ENCODE measurements at places on chromosomes 11 and 22.
A peak's percentile ranks its signal among the peaks of the same experiment; 100 is the strongest.

DNA sequence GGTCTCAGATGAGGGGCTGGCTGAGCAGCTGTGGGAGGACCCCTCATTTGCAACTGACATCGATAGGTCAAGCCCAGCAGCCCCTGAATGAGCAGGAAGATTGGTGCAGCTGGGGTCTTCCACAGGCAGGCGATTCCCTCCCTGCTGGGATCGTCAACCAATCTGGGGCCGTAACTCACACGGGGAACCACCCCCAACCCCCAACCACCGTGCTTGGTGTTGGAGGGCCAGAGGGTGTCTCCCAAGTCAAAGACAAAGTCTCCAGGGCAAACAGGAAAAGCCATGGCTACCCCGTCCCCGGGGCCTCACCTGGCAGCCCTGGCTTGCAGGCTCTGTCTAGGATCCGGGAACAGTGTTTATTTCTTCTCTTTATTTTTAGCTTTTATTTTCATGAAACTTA is 26.9 kb upstream of the SCUBE1 start:
- DNase-seq: no peak

- DNase-seq: peak; percentile 5
These were observed 157.9 kb upstream of the CARD18 start for GRCh38 chr11:105297463-105297862.

GRCh38 chr11:98736833-98737232 is 283.9 kb upstream of the CNTN5 start:
- DNase-seq: no peak

DNA sequence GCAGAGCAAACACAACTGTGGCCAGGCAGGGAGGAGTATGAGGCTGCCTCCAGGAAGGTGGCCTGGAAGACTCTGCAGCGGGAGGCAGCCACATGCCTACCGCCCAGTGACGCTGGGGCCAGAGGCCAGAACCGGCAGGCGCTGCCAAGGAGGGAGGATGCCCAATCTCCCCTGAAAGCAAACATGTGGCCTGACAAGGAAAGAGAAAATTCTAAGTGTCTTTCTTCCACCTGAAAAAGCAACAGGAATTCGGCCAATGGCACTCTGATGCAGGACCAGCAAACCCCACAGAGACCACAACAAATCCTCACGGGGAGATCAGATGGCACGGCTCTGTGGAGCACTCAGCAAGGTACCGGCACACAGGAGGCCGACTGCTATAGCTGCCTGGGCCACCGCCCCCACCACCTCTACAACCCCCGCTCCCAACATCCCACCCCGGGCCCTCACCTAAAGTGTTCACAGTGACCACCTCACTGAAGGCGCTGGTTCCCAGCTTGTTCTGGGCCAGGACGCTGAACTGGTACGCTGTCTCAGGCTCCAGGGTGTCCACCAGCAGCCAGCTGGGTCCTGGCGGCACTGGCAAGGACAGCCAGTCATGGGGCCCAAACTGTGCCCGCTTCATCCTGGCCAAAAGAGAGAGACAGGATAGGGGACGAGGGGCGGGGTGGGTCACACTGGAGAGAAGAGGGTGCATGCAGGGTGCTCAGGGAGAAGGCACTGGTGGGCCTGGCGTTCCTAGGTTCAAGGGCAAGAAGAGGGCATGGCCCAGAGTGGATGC is 30.1 kb downstream of the IGSF9B start:
- DNase-seq: no peak

DNA sequence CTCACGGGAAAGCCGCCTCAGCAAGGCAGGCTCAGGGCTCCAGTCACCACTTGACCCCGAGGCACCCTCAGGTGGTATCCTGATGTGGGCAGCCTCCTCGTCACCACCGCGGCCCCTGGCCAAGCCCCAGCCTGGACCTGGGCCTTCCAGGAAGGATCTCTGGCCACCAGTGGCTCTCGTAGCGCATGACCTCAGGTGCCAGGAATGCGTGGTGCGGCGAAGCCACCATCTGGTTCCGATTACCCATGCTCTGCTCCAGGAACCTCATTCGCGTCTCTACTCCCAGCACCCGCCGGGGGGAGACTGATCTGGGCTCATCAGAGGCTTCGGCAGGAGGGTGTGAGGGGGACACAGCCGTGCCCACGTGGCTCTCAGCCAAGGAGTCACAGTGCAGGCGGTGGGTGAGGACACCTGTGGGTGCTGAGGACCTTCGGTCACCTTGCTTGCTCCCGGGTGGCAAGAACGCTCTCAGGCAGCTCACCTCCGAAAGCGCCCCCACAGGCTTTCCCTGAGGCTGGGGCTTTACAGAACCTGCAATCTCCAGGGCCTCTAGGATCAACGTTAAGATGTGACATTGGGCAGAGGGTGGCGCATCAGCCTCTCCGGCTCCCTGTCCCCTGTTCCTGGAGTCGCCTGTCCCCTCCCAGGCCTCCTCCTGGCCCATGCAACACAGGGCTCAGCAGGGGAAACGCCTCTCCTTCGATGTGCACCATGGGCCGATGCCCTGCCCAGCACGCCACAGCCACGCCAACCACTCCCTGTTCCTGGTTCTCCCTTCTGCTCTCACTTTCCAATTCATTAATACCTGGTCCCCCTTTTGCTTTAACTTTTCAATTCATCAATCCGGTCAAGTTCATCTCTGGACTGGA is 39.0 kb downstream of the TBX1 start:
- DNase-seq: peak; percentile 88

- DNase-seq: no peak
These were observed 1.6 kb upstream of the MAP4K2 start for GRCh38 chr11:64804346-64805210.

DNA sequence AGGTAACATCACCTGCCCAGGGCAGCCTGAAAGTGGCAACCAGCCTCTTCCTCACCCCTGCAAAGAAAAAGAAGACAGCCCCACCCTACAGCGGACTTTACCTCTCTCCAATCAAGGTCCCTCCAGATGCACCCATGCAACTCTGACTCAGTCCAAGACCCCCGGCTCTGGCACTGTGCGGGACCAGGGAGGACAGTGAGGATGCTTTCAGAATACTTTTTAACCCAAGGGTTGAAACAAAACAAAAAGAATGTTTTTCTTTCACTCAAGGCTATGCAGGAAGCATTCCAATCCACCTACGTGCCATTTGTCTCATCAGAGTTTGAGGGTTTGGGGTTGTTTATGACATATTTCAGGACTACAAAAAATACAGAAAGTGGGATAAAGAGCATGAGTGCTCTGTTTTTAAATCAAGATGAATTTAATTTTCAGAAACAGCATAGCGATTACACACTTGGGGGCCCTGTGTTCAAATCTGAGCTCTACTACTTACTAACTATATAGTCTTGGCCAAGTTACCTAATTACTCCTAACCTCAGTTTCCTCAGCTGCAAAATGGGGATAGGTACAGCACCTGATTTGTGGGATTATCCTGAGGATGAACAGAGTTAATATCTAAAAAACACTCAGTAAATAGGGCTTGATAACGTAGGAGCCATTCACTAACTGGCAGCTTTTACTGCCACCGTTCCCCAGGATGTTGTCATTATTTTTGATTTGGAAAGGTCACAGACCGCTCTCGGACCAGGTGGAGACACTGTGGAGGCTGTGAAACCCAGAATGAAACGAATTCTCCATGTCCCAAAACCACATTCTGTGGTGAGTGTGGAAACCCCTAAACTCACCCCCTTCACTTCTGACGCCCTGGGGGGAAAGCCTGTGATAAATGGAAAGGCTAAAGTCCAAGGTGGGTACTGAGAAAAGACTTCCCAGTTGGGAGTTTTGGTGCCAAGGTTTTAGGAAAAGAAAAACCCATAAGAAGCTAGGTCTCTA is 5.6 kb downstream of the PLAAT3 start:
- no peak for DNase-seq

- DNase-seq: no peak
These were observed 142.4 kb downstream of the CACNA1I start for GRCh38 chr22:39712751-39713525.

DNA sequence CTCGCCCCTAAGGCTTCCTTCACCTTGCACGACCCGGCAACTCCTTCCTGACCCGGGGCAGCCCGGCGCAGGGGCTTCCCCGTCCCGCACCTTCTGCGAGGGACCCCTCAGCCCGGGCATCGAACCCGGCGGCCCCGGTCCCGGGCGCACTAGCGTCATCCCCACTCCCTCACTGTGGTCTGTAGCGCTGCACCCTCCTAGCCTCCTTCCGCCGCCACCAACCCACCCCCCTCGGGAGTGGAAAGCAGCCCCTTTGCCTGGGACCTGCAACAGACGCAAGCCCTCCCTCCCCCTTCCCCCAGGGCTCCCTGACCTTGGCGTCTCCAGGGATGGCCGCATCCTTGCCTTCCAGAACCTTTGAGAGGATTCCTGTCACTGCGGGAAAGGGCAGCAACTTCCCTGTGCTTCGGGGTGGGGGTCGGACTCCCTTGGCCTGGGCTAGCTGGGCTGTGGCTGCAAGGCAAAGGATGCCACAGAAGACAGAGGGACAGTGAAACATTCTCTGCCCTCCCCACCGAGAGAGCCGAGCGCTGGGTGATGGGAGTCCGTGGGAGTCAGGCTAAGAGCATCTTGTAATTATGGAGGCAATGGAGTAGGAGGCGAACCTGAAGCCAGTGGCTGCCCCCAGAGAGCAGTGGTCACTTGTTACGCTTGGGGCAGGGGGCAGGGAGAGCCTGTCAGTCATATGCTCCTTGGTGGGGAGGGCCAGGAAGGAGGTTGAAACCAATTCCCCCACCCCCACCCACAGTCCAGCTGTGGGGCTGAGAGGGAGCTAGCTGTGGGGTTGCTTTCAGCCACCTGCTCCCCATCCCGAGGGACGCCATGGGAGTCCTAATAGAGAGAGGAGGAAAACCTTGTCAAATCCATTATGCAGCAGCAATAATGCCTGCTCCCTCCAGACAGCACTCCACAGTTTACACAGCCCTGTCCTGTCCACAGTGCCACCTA is 920 bp downstream of the TMEM132A start:
- no peak for DNase-seq

- DNase-seq: no peak
These were observed 63.3 kb downstream of the KCNQ1 start for GRCh38 chr11:2507945-2508749.

DNA sequence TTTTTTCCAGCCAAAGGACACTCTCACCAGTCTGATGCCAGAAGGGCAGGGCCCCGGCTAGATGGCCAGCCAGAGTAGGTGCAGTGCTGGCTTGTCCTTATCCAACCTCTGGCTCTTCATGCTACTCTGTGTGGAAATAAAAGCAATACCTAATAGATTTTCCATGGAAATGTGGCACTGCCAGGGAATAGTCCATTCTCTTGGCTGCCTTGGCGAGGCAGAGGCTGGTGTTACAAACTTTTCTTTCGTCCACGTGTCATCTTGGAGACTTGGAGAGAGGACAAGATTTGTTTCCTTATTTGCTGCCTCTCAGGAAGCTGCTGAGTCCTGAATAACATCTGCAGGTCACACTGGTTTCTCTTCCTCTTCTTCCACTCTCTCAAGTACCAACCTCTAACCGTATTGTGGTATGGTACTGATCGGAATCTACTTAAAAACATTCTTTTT is 17.2 kb upstream of the C1QTNF4 start:
- DNase-seq: no peak

- DNase-seq: no peak
These were observed 57.3 kb downstream of the ARFGAP3 start for GRCh38 chr22:42799461-42800405.

- no peak for DNase-seq
These were observed 22.2 kb upstream of the PICK1 start for GRCh38 chr22:38034884-38035529.

DNA sequence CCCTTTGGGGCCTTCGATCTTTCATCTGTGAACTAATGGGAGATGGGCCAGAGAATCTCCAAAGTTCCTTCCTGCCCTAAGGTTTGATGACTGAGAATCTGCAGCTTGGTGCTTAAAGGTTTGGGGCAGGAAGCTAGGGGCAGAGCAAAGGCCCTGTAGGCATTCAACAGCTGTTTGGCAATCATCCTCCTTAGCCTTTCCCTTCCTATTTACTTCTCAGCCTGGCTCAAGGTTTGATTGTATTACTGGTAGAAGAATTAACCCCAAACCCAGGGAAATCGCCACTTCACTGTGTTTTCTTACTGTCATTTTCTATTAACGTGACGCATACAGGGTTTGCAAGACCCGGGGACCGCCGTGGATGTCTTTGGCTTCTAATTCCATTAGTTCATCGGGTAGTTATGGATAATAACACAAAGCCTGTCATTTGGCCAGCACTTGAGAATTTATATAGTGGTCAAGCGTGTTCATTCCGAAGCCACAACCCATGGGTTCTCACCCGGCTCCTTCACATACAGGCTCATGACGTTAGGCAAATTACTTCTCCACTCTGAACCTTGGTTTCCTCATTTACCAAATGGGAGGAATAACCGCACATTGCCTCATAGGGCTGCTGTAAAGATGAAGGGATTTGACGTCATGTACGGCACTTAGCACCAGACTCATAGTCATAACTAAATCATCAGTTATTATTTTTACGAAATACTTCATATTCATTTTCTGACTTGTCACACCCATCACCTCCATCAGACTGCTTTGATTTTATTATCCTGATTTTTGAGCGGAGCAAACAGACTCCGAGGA is 158.1 kb downstream of the FBXO7 start:
- DNase-seq: no peak

DNA sequence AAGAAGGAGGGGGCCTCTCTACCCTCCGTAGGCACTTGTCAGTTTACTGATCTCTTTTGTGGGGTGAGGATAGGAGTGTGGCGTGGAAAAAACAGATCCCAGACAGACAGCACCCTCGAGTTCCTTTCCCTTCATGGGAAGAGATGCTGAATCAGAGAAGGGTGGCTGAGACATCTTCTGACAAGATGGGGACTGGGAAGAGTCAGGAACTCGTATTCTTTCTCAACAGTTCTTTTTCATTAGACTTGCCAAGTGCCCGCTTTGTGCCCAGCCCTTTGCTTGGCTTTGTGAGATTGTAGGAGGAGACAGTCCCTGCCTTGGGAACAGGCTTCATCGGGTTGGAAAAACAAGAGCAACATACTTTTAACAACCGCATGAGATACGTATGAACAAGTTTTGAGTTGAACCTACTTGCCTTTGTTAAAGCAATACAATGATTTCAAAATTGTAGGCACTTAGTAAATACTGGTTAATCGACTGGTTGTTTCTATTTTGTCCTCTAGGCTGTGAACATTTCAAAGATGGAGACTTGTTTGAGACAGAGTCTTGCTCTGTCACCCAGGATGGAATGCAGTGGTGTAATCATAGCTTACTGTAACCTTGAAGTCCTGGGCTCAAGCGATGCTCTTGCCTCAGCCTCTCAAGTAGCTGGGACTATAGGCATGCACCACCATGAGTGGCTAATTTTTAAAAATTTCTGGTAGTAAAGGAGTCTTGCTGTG is 1.1 kb downstream of the RRM1 start:
- no peak for DNase-seq

- DNase-seq: no peak
These were observed 229.5 kb downstream of the AASDHPPT start for GRCh38 chr11:106306942-106307341.

GRCh38 chr11:128590587-128590986 is 3.2 kb upstream of the ETS1 start:
- no peak for DNase-seq

Data from amniotic stem cell (primary cell).